ENCODE measurements at places on chromosomes 5 and 9.
A peak's percentile ranks its signal among the peaks of the same experiment; 100 is the strongest.

DNA sequence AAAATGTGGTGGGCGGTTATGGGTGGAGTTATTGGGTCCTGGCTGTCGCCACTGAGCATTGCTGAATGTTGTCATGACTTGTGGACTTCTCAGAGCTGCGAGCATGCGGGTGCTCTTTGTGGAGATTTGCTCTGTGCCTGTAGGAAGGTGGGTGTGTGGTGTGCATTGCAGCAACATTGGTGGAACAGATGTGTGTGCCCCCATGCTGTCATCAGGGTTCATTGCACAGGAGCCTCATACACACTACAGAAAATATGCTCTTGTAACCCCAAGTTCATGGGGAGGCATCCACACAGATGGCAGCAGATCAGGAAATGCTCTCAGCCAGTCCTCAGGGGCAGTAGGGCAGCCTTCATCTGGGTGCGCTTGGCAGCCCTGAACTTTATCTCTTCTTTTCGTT lies 55.9 kb upstream of the PHF2 start:
- peak; percentile 20 for DNase-seq

GRCh38 chr5:138448481-138449398 lies 9.9 kb downstream of the REEP2 start:
- no peak for DNase-seq

DNA sequence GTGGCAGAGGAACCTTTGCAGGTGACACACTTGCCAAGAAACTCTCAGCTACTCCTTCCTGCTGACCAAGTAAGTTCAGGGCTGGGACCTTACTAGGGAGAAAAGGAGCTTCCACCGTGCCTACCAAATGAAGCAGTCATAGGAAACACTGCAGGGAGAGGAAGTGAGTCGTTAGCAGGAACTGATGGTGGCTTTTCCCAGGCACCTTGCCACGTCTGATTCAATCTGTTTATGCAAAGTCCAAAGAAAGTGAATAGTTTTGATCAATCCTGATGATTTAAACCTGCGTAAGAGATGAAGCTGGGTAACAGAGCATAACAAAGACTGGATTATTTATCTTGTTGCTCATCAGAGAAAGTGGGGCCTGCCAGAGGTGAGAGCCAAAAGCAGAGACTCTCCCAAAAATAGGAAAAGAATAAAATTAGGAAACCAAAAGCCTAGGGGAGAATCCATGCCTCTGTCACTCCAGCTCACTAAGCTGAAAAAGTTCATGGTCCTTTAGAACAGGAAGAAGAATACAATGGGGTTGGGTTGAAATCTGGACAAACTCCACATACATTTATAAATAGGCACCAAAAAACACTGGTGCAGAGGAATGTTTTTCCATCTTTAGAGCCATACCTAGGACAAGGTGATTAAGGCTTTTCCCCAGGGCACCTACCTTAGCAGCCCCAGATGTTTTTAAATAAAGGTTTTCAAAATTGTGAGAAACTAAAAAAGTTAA lies 9.3 kb upstream of the PFDN1 start:
- DNase-seq, result peak; percentile 68

- no peak for DNase-seq
Measured at GRCh38 chr5:135387629-135387960, 11.4 kb downstream of the MACROH2A1 start.

DNA sequence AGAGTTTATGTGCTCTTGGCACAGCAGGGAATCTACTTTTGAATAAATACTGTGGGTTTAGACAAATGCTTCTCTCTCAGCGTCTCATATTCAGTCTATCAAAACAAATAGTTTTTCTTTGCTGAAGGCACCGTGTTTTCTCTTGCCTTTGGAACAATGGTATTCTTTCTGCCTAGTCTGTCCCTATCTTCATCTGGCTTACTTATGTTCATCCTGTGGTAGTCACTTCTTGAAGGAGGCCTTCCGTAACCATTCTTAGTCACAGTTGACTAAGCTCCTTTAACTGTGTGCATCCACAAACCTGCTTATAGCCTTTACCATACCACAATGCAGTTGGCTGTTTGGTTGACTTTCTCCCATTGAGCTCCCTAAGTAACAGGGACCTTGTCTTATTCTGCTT lies 45.9 kb downstream of the LARP1 start:
- no peak for DNase-seq

- no peak for DNase-seq
Measured at GRCh38 chr5:135156715-135157404, 122.8 kb upstream of the PITX1 start.

Data from suppressor macrophage (primary cell).